ENCODE measurements at places on chromosomes 1 and 21.

DNA sequence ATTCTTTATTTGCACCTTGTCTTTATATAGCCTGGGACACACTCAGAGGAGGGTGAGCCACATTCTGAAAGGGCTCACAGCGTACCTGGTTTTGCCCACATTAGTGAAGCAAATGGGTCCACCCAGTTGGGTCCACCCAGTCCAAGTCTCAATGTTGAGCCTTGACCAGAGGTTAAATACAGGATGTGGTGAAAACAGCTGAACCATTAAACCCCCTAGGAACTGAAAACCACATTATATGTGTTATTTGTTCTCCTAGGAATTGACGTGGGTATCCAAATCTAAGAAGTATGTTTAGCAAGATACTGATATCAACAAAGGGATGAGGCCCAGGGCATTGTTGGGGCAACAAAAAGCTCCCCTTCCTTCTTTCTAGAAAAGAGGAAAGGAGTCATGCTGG, 83.8 kb downstream of the SETD4 start:
- no peak for DNase-seq

- DNase-seq = no peak
Measured at GRCh38 chr1:245858722-245859492, 648.2 kb downstream of the SMYD3 start.

DNA sequence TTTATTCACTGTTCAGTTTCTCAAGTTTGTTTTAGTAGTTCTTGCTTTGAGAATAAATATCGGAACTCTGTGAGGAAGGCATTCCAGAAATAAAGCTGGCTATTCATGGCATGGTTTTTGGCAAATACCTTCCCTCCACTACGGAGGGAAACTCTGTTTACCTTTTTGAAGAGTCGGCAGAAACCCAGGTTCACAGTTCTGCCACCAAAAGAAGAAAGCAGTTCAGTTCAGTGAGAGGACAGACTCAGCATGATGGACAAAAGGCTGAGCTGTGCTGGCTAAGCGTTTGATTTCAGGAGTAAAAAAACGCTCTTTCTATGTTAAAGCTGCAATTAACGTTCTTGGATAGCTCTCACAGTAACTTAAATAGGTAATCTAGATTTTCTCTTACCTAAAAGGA, 42.4 kb downstream of the CNN3 start:
- no peak for DNase-seq

DNA sequence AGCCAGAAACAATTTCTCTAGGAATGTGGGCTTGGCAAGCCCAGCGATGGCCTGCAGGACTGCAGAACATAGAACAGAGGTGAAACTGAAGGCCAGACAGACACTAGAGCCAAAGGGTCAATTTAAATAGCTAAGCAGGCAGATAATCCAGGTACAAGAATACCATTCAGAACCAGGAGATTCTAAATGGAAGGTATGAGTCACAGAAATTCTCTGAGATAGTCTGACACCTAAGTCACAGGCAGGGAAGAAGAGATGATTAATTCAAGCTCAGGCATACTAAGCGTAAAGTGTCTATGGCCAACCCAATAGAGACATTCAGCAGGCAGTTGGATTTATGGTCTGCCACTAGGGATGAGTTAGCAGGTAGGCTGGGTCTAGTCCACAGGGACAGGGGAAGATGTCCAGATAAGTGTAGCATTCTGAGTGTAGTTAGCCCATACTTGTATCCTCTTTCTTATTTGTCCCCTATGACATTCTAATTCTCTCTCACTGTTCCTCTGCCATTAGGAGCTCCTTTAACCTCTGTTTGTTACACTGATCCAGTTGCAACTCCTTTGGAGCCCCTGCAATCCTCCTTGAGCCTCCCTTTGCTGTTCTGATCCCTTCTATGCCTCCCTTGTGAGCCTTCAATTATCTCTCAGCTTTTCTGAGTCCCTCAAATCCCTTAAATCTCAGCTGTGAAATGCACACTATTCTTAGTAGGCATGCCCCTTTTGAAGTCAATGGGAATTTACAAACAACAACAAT, 383.8 kb downstream of the LMO4 start:
- DNase-seq = no peak

DNA sequence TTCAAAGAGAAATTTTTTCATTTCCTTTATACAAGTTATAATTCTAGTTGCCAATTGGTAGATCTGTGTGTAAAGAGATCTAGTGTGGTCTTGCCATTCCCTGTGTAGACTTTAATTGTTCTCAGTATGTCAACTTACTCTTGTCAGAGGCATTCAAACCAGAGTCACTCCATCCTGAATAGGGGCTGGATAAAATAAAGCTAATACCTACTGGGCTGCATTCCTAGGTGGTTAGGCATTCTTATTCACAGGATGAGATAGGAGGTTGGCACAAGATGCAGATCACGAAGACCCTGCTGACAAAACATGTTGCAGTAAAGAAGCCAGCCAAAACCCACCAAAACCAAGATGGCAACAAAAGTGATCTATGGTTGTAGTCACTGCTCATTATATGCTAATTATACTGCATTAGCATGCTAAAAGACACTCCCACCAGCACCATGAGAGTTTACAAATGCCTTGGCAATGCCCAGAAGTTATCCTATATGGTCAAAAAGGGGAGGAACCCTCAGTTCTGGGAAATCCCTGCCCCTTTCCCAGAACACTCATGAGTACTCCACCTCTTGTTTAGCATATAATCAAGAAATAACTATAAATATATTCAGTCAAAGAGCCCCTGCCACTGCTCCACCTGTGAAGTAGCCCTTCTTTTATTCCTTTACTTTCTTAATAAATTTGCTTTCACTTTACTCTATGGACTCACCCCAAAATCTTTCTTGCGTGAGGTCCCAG, 74.0 kb upstream of the ADAMTS5 start:
- no peak for DNase-seq

DNA sequence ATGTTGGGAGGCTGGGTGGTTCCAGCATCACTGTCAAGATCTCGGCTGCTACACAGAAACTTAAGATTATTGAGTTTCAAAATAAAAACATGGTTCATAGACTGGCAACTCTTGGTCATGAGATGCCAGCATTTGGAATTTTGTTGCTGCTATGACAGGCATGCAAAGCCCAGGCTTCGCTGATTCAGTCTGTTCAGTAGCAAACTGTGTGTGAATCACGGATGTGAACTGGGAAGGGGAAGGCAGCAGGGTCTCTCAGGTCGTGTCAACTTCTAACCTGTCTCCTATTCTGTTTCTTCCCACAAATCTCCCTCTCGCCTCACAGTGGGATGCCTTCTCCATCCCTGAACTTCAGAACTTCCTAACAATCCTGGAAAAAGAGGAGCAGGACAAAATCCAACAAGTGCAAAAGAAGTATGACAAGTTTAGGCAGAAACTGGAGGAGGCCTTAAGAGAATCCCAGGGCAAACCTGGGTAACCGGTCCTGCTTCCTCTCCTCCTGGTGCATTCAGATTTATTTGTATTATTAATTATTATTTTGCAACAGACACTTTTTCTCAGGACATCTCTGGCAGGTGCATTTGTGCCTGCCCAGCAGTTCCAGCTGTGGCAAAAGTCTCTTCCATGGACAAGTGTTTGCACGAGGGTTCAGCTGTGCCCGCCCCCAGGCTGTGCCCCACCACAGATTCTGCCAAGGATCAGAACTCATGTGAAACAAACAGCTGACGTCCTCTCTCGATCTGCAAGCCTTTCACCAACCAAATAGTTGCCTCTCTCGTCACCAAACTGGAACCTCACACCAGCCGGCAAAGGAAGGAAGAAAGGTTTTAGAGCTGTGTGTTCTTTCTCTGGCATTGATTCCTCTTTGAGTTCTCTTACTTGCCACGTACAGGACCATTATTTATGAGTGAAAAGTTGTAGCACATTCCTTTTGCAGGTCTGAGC, 25.5 kb downstream of the EIF2D start:
- no peak for DNase-seq

DNA sequence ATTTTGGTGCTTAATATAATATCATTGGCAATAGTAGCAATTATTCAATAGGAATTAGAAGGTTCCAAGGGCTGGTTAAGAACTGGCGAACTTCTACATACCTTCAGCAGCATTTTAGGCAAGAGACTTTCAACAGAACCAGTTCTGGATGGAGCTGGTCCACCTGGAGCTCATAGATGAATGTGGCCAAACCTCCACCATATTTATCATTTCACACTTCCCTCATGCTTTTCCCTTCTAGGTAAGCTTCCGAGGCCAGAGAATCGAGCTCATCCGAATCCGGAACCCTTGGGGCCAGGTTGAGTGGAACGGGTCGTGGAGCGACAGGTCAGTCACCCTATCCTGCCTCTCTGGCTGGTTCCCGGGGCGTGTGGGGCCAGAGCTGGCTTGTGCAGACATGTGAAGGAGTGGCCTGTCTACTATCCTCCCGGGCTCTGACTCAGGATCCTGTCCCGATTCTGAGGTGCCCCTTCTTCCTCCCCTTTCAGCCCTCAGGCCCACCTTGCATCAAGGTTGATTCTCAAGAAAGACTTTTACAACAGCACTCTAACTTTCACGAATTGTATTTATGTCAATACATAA, 24.7 kb downstream of the CAPN9 start:
- no peak for DNase-seq

DNA sequence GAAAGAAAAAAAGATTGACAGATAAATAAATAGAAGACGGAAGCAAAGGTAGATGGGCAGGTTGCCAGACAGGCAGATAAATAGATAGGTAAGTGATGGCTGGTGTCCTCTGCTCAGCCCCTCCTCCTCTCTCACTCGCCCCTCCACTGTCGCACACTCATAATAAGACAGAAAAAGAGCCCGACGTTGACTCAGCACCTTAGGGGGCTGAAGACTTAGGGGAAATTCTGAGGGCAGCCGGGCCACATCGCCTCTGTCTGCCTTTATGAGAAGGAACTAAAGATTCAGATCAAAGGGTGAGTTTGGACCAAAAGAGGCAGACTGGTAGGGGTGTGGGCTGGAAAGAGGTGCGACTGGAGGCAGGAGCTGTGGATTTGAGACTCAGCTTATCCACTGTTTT, 158.1 kb upstream of the IGSF21 start:
- DNase-seq = no peak

GRCh38 chr1:76950306-76950705, 83.0 kb downstream of the ST6GALNAC5 start:
- no peak for DNase-seq

GRCh38 chr1:84360316-84360715, 38.0 kb upstream of the DNASE2B start:
- no peak for DNase-seq

- DNase-seq = peak; percentile 6
Measured at GRCh38 chr1:27726173-27727044, 648 bp downstream of the FAM76A start.

DNA sequence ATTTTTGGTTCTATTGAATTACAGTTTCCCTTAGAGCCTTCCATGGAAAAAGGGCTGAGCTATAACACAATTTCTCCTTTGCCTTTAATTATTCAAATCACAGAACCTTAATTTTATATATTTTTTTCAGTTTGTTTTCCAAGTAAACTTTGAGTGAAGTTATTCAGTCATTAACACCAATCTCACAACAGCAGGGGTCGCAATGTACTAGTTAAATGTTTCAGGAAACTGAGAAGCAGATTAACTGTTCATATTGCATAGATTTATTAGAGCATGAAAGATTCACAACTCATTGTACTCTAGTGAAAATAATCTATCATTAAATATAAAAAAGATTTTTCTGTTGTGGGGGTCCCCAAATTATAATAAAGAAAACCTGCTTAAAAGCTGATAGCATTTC, 64.1 kb downstream of the KIFAP3 start:
- no peak for DNase-seq

- no peak for DNase-seq
Measured at GRCh38 chr1:93734999-93735398, 53.4 kb upstream of the BCAR3 start.

GRCh38 chr1:164671323-164671965, 112.5 kb downstream of the PBX1 start:
- no peak for DNase-seq

DNA sequence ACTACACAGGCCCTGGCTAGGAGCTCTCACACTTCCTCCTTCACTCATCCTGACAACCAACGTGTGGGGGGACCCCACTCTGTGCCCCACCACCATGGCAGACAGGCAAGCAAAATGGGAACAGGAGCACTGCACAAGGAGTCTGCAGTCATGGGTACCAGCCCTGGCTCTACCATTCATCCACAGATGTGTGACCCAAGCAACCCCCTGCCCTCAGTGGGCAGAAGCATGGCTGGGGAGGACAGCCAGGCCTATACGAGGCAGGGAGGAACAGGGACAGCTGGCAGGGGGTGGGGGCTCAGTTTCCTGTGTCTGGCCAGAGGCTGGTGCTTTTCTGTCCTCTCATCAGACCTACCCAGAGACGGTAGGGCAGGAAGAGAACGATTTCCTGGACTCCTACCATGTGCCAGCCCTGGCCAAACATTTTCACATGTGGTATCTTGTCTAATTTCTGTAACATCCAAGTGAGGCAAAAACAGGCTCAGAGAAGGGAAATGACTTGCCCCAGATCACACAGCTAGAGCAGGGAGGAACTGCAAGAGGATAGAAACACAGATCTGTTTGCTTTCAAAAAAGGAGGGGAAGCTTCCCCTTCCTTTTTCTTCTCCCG, 178.0 kb downstream of the HIVEP3 start:
- no peak for DNase-seq
